ENCODE measurements at places on chromosomes 5 and 9. TPM values are rescaled to one million over a fixed set of nuclear protein-coding genes. Genes with fewer than 3 reads are reported as not detected.
A peak's percentile ranks its signal among the peaks of the same experiment; 100 is the strongest.

GRCh38 chr5:140118302-140118936 is 4.5 kb downstream of the PURA start:
- peak overlapping the region; percentile 17 for H3K4me3 ChIP-seq
- H3K27me3 ChIP-seq = peaks cover 56% of the 10 kb centered on the region
- no peak for DNase-seq
- peaks cover 31% of the 10 kb centered on the region for H3K4me1 ChIP-seq
- peaks cover 4% of the 10 kb centered on the region for H3K36me3 ChIP-seq
- H3K27ac ChIP-seq = no peak overlapping the region

- H3K4me3 ChIP-seq = no peak overlapping the region
- no peak overlapping the region for H3K27ac ChIP-seq
- H3K27me3 ChIP-seq = no peaks in the 10 kb centered on the region
- H3K4me1 ChIP-seq = no peaks in the 10 kb centered on the region
- DNase-seq = no peak
- H3K36me3 ChIP-seq = peaks cover 4% of the 10 kb centered on the region
Measured at GRCh38 chr5:76469656-76470290, 66.7 kb downstream of the IQGAP2 start.

GRCh38 chr9:113770396-113770795 is 105.7 kb upstream of the ZNF618 start:
- no peak for DNase-seq
- H3K27me3 ChIP-seq = peaks cover 5% of the 10 kb centered on the region
- no peak overlapping the region for H3K27ac ChIP-seq
- no peaks in the 10 kb centered on the region for H3K36me3 ChIP-seq

DNA sequence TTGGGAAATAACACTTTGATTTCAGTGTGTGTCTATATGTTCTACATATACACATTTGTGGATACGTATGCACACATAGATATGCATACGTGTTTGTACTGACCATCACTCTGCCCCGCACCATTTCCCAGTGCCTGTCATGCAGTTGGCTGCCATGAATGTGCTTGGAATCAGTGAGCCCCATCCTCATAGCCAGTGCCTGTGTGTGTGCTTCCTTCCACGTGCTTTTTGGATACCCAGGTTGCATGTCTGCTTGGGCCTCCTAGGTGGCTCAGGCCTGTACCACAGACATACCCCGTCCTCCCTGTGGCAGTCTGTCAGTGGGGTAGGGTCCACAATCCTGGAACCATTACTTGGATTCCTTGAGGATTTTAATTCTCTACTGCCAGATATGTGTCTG is 243.6 kb downstream of the FANCC start:
- H3K36me3 ChIP-seq = no peaks in the 10 kb centered on the region
- H3K4me1 ChIP-seq = peaks cover 44% of the 10 kb centered on the region
- H3K27me3 ChIP-seq = no peaks in the 10 kb centered on the region
- no peak overlapping the region for H3K4me3 ChIP-seq
- no peak overlapping the region for H3K27ac ChIP-seq

DNA sequence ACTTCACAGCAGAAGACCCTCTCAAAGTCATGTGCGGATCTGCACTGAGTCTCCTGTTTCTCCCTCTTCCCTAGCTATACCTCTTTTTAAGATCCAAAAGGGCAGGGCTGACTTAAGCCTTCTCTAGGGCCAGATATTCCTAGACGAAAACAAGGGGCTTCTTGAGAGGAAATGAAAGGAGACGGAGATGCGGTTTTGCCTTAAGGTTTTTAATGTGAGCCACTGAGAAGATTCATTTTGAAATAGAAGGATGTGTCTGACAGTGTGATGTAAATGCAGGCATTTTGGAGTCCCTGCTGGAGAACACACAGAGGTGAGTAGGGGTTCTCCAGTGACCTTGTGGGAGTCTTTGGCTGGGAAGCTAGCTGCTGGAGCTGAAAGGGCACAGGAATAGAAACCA is 15.6 kb upstream of the IL12B start:
- no peak for DNase-seq
- peak overlapping the region; percentile 12 for H3K27ac ChIP-seq
- no peak overlapping the region for H3K4me3 ChIP-seq
- H3K4me1 ChIP-seq = no peaks in the 10 kb centered on the region
- peaks cover 15% of the 10 kb centered on the region for H3K27me3 ChIP-seq

The KCTD16 gene
- 0.52 TPM for total RNA-seq

The FSTL4 gene
- total RNA-seq = 2.0 TPM

The KYAT1 gene
- 17.9 TPM for total RNA-seq
